Activated T-helper 1 cell treated with anti-CD3 and anti-CD28 coated beads, Interleukin-2, amount 50 U/mL, for 16 hours (primary cell): ENCODE measurements at places on chromosomes 1 and 21.

DNA sequence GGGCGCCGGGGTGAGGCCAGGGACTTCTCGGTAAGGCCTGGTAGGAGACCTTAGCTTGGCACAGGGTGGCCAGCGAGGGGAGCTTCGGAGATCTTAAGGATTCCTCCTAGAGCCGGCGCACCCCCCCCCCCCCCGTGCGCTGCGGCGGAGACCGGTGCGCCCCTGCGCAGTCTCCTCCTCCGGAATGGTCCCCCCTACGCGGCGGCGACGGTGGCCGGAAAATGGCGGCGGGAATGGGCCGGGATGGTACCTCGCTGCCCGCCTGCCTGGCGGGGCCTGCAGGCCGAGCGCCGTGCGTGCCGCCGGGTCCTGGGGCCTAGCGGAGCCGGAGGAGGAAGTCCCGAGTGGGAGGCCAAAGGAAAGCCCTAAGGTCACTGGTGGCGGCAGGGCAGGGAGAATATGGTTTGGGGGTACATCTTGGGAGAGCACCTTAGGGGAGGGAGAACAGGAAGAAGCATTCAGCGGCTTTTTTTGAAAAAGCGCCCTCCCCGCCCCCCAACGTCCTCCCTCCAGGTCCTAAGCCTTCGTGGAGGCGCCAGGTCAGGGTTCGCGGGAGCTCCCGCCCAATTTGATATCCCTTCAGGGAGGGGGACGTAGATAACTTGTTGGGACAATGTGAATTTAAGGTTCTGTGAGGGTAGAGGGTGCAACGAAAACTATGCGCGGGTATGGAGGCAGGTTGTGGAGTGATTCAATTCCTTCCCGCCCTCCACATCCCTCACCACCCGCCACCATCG, 429 bp downstream of the SRRM1 start:
- no peak for DNase-seq

GRCh38 chr1:171434717-171435346, 50.5 kb upstream of the PRRC2C start:
- no peak for DNase-seq

- DNase-seq: no peak
Measured at GRCh38 chr1:163807331-163808049, 485.7 kb downstream of the NUF2 start.

DNA sequence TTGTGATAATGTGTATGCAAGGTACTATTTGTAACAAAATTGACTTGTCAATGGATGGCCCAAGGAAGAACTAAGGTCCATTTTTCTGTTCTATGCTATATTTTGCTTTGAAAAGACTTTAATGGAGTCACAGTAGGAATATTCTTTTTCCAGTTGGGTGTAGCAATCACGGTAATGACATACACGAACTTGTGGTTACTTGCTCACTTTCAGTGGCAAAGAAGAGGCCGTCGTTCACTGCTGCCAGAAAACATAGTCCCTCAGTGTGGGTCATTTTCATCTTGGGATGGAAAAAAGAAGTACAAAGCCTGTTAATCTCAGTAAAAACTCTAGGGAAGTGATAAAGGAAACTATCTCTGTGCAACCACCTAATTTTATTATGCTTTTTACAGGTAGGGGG, 47.8 kb upstream of the LAMC2 start:
- no peak for DNase-seq

DNA sequence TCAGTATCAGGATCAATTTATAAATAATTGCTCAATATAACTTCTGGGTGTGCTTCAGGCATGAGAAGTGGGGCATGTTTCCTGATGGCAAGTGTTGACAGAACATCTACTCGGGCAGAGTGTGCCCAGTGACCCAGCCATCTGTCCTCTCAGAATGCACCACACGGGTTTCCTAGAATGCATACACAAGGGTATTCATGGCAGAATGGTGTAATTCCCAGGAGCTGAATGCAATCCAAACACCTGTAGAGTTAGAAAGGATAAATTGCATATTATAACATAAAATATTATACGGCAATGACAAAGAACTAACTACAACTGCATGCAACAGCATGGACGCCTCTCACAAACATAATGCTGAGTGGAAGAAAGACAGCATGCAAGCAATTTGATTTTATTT, 391.9 kb downstream of the SIPA1L2 start:
- DNase-seq: no peak

GRCh38 chr21:42524341-42525028, 10.8 kb downstream of the SLC37A1 start:
- no peak for DNase-seq

DNA sequence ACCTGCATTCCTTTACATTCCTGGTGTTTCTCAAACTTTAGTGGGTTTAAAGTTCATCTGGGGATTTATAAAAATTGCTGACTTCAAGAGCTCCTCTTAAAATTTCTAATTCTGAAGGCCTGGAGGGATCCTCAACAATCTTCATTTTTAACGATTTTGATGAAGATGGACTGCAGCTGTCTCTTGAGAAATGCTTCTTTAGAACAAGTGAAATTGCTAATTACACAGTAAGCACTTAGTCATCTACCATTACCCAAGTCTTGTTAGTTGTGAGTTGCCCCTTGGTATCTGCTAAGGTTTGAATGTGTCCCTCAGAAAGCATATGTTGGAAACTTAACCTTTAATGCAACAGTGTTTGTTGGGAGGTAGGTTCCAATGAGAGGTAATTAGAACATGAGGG, 163.7 kb downstream of the LTN1 start:
- no peak for DNase-seq

GRCh38 chr1:220113136-220113695, 19.3 kb downstream of the IARS2 start:
- no peak for DNase-seq

DNA sequence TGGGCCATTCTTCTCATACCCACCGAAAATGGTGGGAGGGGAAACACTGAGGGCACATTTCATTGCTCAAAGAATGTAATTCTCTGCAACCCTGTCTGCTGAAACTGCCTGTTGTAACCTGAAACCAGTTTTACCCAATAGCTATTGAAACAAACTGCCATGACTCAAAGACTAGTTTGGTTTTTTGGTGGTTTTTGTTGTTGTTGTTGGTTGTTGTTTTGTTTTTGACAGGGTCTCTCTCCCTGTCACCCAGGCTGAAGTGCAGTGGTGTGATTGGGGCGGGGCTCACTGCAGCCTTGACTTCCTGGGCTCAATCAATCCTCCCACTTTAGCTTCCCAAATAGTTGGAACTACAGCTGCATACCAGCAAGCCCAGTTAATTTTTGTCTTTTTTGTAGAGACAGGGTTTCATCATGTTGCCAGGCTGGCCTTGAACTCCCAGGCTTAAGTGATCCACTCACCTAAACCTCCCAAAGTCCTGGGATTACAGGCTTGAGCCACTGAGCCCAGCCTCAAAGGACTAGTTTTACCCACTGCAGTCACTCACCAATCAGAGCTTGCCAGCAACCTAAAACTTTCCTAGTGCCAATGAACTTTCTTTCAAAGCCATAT, 2.1 kb upstream of the IPP start:
- DNase-seq: no peak

DNA sequence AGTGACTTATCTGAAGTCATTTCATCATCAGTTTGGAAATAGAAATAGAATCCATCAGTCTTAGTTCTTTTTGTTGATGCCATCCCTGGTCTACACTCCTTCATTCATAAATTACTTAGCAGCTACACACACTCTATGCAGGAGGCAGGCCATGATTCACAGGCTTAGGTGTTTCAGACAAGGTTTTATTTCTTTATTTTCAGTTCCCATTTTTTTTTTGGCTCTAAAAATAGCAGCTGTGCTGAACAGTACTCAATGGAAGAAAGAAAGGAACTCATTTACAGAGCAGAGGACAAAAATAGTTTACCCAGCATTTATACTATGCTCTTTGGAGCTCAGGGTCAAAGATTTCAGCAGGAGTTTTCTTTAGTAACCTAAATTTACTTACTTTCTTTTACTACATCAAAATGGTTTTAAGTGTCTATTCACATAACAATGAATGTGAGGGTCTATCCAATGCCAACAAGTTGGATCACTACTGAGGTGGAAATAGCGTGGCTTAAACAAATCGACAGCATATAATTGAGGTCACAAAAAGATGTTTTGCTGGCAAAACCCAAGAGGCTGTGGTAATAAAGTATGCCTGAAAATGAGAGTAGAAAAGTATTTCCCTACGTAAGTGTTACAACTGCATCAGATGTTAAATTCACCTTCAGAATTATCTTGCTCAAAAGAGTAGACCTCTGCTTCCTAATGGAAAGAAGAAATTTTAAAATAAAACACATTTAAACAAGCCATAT, 7.7 kb downstream of the KRTAP19-8 start:
- DNase-seq: no peak

- DNase-seq: no peak
Measured at GRCh38 chr1:3825356-3825755, 29.1 kb upstream of the LRRC47 start.

DNA sequence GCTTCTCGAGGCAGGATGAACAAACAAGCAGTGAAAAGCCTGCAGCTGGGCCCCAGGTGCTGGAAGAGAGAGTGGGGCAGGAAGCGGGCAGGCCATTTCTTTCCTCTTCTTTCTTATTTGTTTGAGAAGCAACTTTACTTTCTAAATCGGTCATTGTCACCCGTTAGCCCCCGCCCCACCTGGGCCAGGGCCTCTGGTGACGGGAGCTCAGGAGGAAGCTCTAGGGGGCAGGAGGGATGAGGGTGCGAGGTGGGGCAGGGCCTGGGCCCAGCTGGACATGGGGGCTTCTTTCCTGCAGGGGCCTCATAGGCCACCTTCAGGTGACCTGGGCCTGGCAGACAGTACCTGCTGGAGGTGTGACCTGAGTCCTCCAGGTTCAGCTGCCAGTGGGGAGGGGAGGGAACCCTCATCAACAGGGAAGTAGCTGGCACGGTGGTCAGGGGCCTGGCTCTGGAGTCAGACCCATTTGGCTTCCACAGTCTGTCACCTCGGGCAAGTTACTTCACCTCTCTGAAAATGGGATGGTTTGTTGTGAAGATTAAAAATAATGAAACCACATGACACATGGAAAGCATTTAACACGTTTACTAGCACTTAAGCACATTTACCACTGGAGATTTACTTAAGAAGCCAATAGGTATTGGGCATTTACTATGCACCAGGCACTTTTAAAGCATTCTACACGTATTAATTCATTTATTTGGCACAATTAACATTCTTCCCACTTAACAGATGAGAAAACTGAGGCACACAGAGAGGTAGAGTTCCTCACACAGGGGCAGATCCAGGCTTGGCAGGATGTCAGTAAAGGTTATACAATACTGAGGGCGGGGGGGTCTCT, 54.1 kb upstream of the ID3 start:
- DNase-seq: peak; percentile 26

- no peak for DNase-seq
Measured at GRCh38 chr1:45246760-45247159, 40.4 kb upstream of the ZSWIM5 start.

DNA sequence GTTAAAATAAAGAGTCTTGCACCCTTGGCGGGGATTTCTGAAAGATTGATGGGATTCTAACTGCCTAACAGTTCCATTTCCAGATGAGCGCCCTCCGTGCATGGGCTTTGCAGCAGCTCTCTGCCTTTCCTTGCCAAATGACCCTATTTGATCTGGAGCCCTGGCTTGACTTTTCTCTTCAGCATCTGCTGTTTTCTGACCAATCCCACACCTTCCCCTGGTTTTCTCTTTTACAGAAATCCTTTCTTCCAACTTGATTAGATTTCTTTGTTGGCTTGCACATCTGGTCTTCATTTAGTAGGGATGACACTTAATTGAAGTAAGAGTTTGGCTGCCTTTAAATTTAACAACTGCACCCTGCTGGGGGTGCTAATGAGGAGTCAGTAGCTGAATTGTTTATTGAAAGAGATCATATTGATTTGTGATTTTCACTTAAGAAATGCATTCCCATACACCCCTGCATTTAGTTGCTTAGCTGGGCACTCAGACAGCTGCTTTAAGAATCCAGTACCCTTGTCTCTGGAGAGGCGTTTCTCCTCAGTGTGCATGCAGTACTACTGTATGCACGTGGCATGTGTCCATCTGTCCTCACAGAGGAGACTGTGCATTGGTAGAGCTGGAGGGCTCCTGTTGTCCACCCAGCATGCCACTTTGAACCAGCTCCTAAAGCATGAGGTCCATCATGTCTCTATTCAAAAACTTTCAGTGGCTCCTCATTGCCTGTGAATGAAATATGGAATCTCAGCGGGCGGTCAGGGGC, 99.7 kb downstream of the NOS1AP start:
- DNase-seq: no peak

DNA sequence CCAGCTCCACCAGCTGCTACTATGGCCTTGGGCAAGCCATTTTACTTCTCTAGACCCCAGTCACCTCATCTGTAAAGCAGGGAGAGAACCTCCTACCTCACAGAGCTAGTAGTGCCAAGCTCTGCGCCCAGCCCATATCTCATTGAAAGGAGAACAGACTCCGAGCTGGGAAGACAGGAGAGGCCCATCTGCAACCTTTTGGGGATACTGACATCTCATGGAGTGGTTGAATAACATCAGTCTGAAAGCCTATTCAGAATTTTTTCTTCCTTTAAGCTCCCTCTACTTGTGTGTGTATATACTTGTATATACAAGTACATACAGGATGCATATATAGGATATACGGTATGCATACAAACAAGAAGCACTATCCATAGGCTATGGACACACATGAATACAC, 279.5 kb upstream of the POU3F1 start:
- no peak for DNase-seq
